RWPE1 (cell line): ENCODE measurements at places on chromosomes 3 and 15.

DNA sequence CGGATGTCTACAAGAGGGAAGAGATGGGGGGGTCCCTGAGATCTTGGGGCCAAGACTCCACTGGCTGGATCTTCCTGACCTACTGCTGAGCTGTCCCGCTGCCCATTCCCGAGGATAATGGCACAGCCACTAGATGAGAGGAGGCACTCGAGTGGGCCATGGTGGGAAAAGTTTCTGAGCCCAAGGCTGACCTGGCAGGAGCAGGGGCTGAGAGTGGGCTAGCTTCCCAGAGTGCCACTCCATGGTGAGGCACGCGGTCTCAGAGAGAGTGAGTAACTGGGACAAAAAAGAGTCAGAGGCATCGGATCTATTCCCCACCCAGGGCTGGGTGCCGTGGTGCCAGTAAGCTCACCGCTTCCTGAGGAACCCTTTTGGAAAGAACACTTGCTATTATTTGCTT is 10.9 kb downstream of the SLC51B start:
- DNase-seq, result no peak

DNA sequence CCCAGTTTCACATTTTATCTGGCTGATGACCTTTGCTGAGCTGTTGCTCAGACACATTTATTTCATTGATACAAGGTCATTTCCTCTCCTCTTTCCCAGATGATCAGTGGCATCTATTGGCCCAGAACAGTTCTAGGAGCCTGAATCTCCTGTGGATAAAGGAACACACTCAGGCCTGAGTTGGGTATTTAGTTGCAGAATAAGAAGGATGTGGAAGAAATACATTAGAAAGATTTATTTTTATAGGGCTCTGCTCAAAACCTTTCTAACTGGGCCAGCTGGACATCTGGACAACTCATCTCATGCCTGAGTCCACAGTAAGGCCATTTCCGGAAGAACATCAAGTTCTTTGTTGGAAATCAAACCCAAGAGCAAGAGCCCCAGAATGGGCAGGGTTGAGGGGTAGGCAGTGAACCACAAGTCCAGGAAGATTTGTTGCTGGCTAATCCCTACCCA is 19.7 kb upstream of the MFGE8 start:
- DNase-seq, result no peak

GRCh38 chr15:38559131-38559530 is 5.5 kb downstream of the RASGRP1 start:
- DNase-seq, result no peak

DNA sequence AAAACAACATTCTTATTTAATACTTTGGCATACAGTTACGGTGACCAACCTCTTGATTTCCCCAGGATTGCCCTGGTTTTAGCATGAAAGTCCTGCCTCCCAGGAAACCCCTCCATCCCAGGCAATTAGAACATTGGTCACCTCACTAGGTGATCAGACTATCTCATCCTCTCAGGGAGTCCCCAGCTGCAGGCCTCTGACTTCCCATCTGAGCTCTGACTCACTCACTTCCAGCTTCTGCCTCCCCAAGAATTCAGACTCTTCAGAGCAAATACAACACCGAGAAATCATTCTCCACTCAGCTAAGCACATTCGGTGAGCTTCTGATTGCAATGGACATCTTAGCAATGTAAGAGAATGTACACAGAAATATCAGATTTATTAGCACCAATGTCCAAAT is 92.4 kb upstream of the HES1 start:
- DNase-seq, result no peak

GRCh38 chr3:120652281-120652680 is 29.8 kb downstream of the HGD start:
- no peak for DNase-seq
